Sigmoid colon (tissue), 7 donors: ENCODE measurements at places on chromosomes 1 and 21. TPM values are rescaled to one million over a fixed set of nuclear protein-coding genes. Genes with fewer than 3 reads are reported as not detected.

RGS7 gene
- not detected for total RNA-seq

RBM11 gene
- total RNA-seq: 2.3 TPM

CHRM3 gene
- 74.2 TPM for total RNA-seq

ZNF593OS gene
- total RNA-seq: not detected

MANEAL gene
- total RNA-seq: 1.4 TPM

LHX8 gene
- total RNA-seq: not detected

CR1 gene
- 11.5 TPM for total RNA-seq

RAB29 gene
- total RNA-seq: 22.8 TPM

RGS13 gene
- total RNA-seq: not detected

PM20D1 gene
- total RNA-seq: not detected

ESPN gene
- total RNA-seq: not detected

SLC66A1 gene
- 8.1 TPM for total RNA-seq

ETV3L gene
- total RNA-seq: not detected

RGSL1 gene
- total RNA-seq: not detected

RPAP2 gene
- total RNA-seq: 18.2 TPM

GABPA gene
- 25.5 TPM for total RNA-seq

LYPD8 gene
- total RNA-seq: not detected

DNAJC28 gene
- total RNA-seq: 3.0 TPM

PRR9 gene
- total RNA-seq: not detected

HSPA13 gene
- total RNA-seq: 23.2 TPM

CR1L gene
- not detected for total RNA-seq

DCST1 gene
- not detected for total RNA-seq

CATSPERE gene
- 1.1 TPM for total RNA-seq

ADAM30 gene
- total RNA-seq: not detected

TMEM52 gene
- not detected for total RNA-seq

SPATA1 gene
- 0.36 TPM for total RNA-seq

OR2T33 gene
- total RNA-seq: not detected

SLC44A5 gene
- total RNA-seq: 1.4 TPM

TMEM240 gene
- 15.3 TPM for total RNA-seq

CELF3 gene
- 1.6 TPM for total RNA-seq

TRPM2 gene
- 3.0 TPM for total RNA-seq

SETD4 gene
- total RNA-seq: 14.5 TPM

TFF3 gene
- 17.2 TPM for total RNA-seq

TCP10L gene
- total RNA-seq: 2.8 TPM

VAV3 gene
- 4.4 TPM for total RNA-seq

MGST3 gene
- total RNA-seq: 166 TPM

PRAMEF15 gene
- total RNA-seq: not detected

TMEM234 gene
- 13.0 TPM for total RNA-seq

VSIG8 gene
- not detected for total RNA-seq

TMEM61 gene
- total RNA-seq: not detected

OR14A16 gene
- total RNA-seq: not detected

COL8A2 gene
- 1.8 TPM for total RNA-seq

TCHHL1 gene
- total RNA-seq: not detected

SLC19A2 gene
- 21.0 TPM for total RNA-seq

FLG2 gene
- not detected for total RNA-seq

MROH9 gene
- total RNA-seq: not detected

CLDN17 gene
- not detected for total RNA-seq

RXFP4 gene
- total RNA-seq: not detected

ADAMTSL4 gene
- total RNA-seq: 36.0 TPM

MAD2L2 gene
- total RNA-seq: 52.8 TPM
